ENCODE measurements at places on chromosomes 3 and 15.
A peak's percentile ranks its signal among the peaks of the same experiment; 100 is the strongest.

GRCh38 chr3:126063358-126063965 is 20.5 kb downstream of the SLC41A3 start:
- no peak for DNase-seq

DNA sequence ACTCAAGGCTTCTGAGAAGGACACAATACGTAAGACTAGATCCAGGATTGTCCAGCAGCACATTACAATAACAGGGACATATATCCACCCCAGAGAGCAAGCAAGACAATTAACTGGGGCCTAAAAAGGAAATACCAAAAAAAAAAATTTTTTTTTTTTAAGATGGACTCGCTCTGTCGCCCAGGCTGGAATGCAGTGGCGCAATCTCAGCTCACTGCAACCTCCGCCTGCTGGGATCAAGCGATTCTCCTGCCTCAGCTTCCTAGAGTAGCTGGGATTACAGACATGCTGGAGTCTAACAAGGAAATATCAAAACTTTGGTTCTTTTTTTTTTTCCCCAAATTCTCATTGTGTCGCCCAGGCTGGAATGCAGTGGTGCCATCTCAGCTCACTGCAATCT is 28.8 kb upstream of the IMPDH2 start:
- no peak for DNase-seq

DNA sequence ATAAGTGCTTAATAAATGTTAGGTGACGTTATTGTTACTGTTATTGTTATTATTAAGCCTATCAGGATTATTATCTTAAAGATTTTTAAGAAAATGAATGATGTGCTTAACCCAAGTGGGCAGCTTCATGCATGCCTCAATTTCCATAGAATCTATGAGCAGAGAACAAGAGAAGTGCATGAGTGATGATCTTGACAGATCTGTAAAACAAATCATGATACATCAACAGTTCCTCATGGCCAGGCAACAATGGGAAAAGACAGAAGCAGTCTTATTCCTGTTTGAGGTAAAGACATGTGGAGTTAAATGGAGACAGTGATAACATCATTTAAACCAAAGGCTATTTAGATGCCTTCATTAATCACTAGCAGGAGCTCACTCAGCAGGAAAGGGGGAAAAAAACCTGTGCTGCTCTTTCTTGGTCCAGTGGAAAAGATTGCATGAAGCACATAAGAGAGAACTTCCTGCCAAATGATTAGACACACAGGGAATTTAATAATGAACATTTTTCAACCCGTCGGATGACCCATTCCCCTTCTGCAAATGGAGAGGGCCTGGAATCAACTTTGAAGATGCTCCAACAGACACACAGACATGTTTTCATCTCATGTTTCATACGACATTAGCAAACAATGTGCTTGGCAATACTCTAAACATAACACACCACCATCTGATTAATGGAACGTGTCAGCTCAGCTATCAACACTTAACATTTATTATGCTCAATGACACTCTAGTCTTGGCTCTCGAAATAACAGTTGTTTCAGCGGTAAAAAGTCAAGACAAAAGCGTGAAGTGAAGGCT is 212.2 kb upstream of the LRRN1 start:
- DNase-seq, result no peak

- DNase-seq, result no peak
These were observed 41.7 kb downstream of the ARIH1 start for GRCh38 chr15:72515591-72516389.

GRCh38 chr3:30248423-30248822 is 358.0 kb upstream of the TGFBR2 start:
- DNase-seq, result no peak

- DNase-seq, result no peak
These were observed 50.2 kb downstream of the EPHB3 start for GRCh38 chr3:184611607-184612281.

DNA sequence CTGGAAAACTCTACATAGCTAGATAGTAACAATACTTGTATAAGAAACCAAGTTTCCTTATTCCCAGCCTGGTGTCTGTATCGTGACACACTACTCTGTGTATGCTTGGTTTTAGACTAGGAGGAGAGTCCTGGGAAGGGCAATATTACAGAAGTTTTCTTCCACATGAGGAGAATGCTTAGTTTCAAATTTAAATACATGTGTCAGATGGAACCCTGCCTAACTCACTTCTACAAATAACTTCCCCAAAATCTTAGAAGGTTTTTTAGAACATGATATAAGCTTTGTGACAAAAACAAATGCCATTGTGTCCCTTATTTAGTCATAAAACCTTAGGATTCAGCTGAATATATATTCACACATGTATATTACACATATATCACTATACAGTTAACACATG is 7.2 kb upstream of the IL20RB start:
- DNase-seq, result no peak

DNA sequence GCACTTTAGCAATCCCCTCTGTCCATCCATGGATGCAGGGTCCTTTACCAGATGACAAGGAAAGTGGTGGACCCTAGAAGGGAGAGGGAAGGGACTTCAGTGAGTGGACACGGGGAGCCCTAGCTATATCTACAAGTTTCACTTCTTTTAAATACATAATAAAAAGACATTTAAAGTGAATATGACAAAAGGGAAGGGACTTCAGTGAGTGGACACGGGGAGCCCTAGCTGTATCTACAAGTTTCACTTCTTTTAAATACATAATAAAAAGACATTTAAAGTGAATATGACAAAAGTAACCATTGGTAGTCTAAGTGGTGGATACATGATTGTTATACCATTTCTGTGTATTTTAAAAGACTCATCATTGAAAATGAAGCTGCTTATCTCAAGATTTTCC is 81.9 kb upstream of the HES1 start:
- DNase-seq, result no peak

GRCh38 chr3:193960487-193961274 is 175.3 kb upstream of the HES1 start:
- peak; percentile 15 for DNase-seq

DNA sequence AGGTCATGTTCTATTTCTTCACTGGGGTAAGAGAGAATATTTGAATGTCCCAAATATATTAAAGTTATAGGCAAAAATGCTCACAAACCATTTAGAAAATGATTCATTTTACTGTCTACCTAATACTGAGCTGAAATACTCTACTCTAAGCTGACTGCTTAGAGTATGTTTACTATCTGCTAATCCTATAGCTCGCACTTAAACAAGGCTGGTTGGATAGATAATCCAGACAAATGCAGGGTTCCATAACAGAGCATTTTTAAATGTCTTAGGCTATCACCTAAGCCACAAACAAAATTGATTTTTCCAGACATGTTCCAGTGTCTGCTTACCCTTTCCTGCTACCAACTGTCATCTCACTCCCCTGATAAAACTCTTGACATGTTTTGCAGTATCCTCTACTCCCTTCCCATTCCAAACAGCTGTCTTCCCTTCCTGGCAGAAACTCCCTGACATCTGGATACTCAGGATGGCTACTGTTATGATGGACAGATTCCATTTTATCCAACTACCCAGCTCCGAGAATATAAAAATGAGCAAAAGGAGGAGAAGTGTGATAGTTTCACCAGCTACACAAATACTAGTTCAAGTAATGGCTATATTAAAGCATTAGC is 1034.7 kb downstream of the FHIT start:
- DNase-seq, result no peak

DNA sequence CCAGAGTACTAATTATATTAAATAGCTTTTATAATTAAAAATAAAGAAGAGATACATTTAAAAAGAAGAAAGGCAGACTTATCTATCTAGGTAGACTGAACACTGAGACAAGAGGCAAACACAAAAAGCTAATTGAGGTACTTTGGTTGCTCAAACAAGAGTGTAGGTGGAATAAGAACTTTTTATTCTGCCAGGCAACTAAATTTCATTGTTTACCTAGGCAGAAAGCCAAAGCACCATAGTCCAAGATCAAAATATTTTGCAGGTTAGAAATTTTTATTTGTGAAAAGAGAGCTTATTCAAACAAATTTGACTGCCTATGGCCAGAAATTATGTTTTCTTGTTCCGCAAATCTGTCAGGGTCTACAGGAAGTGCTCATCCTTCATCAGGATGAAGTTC is 499.6 kb upstream of the GBE1 start:
- DNase-seq, result no peak

DNA sequence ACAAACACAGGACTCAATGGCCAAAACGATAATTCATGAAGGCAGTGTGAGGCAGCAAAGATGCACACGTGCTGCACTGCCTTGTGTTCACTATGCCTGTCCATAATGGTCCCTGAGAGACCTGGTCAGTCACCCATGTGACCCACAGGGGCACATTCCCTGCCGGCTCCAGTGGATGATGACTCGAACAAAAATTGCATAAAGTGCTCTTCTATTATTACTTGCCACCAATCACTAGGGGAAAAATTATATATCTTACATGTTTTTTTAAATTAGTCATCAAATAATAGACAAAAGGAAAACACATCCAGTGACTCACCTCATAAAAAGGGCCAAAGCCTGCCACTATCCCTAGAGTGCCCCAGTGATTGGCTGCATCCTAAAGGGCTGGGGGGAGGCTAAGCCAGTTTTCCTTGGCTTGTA is 47.5 kb downstream of the UBP1 start:
- no peak for DNase-seq

GRCh38 chr15:101437209-101437608 is 52.3 kb downstream of the PCSK6 start:
- peak; percentile 80 for DNase-seq

DNA sequence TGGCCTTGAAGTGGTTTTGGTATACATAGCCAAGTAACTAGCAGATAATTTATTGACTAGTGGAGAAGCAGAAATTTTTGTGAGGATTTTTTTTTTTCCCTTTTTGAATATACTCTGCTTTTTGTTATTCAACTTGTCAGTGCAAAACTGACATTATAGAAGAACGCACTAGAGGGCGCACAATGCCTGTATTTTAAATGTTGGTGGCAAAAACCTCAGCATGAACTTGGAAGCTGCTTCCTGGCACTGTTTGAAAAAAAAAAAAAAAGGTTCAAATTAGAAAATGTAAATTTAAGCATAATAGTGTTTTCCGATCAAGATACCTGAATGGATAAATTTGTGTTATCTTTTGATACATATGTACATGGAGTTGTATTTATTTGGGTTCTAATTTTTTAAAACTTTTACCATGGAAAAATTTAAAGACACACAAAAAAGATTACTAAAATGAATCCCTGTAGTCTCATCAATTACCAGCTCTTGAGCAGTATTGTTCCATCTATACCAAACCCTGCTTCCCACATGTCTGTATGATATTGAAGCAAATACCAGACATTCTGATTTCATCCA is 56.0 kb downstream of the SLC25A26 start:
- no peak for DNase-seq

- DNase-seq, result no peak
These were observed 56.8 kb downstream of the CERS3 start for GRCh38 chr15:100471933-100472332.

GRCh38 chr15:31266712-31267111 is 59.9 kb upstream of the KLF13 start:
- DNase-seq, result no peak

DNA sequence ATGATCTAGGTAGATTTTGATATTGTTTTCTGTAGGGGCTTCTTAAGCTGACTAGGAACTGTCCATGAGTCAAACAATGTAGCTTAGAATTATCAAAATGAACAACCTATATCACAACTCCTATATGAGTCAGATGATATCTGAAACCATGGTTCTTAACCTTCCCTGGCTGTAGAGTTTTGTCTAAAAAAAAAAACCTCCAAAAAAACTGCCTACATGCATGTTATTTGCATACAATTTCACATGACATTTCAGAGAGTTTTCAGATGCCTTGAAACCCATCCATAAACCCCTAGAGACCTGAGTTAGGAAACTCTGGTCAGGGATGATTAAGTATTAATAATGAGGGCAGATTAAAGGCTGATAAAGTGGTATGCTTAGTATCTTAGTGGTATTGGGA is 157.0 kb downstream of the CHST2 start:
- no peak for DNase-seq

GRCh38 chr15:52392008-52392687 is 96.5 kb upstream of the MYO5C start:
- DNase-seq, result no peak

All from substantia nigra (tissue), 51 donors.